ENCODE measurements at places on chromosomes 7 and 10.
A peak's percentile ranks its signal among the peaks of the same experiment; 100 is the strongest.

- ATAC-seq, result no peak
Observed at GRCh38 chr10:33428682-33429081, 94.2 kb upstream of the NRP1 start.

DNA sequence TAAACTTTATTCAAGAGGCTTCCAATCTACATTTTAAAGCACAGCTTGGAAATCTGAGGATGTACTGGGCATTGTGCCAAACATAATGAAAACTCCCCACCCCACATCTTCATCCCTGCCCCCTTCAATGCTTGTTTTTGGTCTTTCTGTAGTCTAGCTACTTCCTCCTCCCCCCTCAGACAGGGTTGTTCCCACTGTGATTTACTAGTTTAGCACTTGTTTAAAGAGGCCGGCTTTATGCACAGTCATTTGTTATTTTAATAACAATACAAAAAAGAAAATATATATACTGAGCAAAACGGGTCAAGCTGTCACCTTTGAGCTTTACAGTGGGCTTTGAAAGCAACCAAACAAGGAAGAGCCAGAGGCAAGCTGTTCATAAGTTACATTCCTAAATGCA is 132.6 kb downstream of the CHRM2 start:
- no peak for ATAC-seq

GRCh38 chr7:32219416-32219815 is 149.2 kb upstream of the PDE1C start:
- ATAC-seq, result no peak

DNA sequence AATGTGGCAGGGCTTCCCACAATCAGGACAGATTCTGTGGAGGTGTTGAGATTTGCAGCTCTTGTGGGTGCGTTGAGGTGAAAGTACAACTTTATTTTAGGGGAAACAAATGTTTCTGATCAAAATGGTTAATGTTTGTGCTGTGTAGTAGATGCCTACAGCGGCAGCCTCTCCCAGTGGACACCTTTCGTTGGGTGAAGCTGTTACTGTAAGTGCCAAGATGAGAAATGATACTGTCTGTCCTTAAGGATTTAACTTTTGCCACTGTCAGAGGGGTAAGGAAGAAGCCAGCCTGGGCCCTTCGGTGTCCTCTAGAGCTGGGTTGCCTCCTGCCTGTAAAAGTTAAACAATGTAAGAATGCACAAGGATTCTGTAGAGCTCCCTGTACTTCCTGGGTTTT is 27.9 kb downstream of the DOCK1 start:
- no peak for ATAC-seq

- no peak for ATAC-seq
Observed at GRCh38 chr7:91330866-91331265, 66.6 kb downstream of the FZD1 start.

DNA sequence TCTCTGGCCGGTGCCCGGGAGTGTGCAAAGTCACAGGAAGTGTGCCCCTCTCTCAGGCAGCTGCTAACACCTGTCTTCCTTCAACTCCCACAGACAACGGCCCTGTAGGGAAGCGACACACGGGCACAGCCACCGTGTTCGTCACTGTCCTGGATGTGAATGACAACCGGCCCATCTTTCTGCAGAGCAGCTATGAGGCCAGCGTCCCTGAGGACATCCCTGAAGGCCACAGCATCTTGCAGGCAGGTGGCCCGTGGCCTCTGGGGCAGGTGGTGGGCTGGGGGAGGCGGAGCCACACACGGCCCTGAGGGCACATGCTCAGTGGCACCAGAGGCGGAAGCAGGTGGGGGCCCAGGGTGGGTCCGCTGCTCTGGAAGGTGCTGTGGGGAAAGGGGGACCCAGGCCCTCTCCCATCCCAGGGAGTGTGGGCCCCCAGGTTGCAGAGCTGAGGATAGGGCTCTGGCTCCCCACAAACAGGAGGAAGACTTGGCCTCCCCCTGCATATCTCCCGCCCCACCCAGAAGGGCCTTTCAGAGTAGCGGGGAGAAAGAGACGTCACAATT is 6.9 kb downstream of the C10orf105 start:
- ATAC-seq, result peak; percentile 63

GRCh38 chr10:33092596-33092995 is 134.6 kb upstream of the ITGB1 start:
- no peak for ATAC-seq

DNA sequence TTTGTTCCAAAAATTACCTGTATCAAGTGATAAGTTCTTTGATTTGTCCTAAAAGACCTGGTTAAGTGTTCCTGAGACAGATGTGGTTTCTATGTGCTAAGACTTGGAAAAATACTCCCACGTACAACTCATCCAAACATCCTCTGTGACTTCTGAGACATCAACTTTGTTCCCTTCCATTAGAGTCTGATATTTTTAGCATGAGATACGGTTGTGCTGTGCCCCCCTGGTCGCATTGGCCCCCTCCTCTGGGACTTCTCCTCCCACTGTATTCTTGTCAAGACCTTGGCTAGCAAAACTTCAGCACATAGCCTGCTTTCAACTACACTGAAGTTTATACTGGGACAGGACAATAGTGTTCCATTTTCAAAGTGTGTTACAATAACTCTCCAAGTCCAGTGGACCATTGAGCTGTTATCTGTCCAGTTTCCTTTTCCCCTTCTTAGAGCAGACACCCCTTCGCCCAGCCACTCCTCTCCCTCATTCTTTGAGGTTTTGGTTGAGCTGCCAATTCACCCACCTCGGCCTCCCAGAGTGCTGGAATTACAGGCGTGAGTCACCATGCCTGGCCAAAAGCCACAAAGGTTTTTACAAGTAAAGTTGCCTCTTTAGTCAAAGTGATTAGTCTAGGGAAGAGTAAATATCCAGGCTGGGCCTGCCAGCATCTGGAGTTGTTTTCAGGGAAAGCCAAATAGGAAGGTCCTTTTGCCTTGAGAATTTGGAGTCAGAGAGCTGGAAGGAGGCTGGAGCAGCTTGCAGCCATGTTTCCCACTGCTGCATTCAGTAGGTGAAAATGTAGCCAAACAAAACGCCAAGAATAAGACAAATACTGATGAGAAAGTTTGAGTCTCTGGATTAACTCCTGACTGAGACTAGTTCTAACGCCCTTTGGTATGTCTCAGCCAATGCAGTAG is 17.8 kb upstream of the PDLIM1 start:
- no peak for ATAC-seq

DNA sequence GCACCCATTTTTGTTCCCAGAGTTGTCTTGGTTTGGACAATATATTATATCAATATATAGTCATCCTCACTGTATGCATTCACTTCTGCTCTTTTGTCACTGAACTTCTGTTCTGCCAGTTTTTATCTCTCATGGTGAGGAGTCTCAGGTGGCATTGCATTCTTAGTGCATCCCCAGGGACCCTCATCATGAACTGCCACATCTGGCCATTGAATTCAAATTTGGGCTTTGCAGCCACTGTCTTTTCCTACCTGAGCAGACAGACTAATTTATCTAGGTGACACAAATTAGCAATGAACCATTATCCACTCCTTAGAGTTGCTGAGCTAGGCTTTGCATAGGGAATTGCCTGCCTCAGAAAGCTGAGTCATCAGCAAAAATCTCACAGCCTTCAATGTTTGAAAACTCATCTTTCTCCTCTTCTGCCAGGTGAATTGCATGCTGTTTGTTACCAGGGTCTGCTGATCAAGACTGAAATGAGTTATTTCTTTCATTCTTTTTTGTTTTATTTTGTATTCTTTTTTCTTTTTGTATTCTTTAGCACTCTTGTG is 316.8 kb upstream of the MTPN start:
- ATAC-seq, result no peak

DNA sequence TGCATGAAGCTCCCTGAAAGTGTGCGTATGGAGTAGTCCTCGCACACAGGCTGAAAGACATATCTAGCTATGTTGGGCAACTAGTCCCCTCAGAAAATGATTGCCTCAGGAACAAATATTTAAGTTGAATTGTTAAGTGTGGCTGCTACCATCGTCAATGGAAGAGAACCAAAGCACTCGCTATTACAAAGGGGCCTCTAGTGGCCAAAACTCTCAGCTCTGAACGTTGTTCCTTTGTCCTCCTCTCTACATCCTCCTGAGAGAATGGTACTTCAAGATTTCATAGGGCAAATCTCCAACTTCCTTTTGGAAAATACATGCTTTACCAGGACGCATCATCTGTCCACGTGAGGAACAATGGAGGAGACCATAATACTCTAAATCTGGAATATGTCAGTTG is 209.9 kb downstream of the NRG3 start:
- no peak for ATAC-seq

- ATAC-seq, result no peak
Observed at GRCh38 chr10:59857049-59857448, 49.3 kb downstream of the CCDC6 start.

DNA sequence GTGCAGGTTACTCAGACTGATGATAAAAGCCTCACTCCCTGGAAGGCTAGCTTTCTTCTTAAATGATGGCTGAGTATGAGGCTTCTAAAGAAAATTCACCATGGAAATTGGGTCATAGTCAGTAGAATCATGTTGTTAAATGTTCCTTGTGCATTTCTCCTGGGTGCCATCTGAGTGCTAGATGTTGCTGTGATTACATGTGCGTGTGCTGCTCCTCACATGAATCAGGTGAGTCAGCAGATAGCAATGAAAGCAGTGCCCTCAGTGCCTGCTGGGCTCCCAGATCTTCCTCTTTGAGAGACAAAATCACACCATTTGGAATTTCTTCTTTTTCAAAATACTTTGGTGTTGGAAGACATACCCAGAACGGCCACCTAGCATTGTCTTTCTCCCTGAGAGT is 331.7 kb downstream of the XPNPEP1 start:
- ATAC-seq, result no peak

GRCh38 chr7:5528815-5529442 is 105.3 kb upstream of the TNRC18 start:
- no peak for ATAC-seq

GRCh38 chr7:28999895-29000716 is 42.0 kb upstream of the TRIL start:
- ATAC-seq, result no peak

GRCh38 chr7:143892527-143893300 is 9.3 kb downstream of the TCAF1 start:
- peak; percentile 79 for ATAC-seq

GRCh38 chr10:124722798-124723783 is 21.1 kb downstream of the FAM53B start:
- peak; percentile 74 for ATAC-seq

DNA sequence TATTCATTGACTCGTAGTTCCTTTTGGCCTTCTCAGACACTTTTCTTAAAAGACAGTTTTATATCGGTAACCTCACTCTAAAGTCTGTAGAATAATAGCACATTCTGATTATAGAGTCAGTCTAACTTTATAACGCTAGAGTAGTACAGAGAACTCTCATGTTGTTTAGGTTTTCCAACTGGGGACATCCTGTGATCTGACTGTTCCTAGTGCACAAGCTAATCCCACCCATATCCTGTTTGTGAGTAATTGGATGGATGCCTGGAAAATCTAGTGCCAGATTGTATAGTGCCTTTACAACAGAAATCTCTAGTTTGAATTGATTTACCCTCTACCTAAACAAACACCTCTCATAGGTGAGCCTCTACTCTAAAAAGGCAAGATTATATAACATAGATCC is 107.4 kb downstream of the ZEB1 start:
- ATAC-seq, result no peak

GRCh38 chr10:72079356-72079755 is 9.0 kb downstream of the SPOCK2 start:
- ATAC-seq, result peak; percentile 22

GRCh38 chr7:114970732-114971131 is 48.8 kb downstream of the MDFIC start:
- no peak for ATAC-seq

DNA sequence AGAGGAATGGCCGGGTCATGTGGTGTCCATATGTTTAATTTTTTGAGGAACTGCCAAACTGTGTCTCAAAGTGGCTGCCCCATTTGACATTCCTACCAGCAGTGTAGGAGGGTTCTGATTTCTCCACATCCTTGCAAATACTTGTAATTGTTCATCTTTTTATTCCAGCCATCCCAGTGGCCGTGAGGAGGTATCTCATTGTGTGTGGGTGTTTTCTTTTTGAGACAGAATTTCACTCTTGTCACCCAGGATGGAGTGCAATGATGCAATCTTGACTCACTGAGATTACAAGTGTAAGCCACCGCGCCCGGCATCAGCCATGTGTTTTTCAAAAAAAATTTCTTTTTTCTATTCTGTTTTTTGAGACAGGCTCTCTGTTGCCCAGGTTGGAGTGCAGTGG is 38.7 kb upstream of the DLG5 start:
- no peak for ATAC-seq

DNA sequence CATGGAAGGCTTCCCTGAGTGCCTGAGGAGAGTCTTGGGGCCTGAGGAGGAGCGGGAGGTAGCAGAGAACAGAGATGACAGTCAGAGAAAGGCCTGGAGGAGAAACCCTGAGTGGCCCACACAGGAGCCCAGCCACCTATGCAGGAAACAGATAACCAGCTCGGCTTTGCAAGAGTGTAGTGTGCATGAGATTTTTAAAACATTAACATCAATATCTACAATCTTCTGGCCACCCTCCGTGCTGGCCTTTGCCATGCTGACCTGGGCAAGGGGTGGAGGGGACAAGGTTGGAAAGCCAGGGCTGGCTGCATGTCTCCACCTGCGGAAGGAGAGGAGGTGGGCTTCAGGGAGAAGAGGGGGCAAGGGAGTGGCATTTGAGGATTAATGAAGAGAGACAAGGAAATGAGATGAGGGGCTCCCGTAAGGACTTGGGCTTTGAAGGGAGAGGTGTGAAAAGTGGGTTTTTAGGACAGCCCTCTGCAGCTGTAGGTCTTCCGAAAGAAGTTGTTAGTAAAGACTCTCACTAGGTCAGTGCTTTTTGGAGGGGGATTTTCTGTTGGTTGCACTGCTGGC is 59.3 kb upstream of the SDK1 start:
- no peak for ATAC-seq

- ATAC-seq, result peak; percentile 37
Observed at GRCh38 chr7:106462914-106463482, 178.2 kb upstream of the NAMPT start.

DNA sequence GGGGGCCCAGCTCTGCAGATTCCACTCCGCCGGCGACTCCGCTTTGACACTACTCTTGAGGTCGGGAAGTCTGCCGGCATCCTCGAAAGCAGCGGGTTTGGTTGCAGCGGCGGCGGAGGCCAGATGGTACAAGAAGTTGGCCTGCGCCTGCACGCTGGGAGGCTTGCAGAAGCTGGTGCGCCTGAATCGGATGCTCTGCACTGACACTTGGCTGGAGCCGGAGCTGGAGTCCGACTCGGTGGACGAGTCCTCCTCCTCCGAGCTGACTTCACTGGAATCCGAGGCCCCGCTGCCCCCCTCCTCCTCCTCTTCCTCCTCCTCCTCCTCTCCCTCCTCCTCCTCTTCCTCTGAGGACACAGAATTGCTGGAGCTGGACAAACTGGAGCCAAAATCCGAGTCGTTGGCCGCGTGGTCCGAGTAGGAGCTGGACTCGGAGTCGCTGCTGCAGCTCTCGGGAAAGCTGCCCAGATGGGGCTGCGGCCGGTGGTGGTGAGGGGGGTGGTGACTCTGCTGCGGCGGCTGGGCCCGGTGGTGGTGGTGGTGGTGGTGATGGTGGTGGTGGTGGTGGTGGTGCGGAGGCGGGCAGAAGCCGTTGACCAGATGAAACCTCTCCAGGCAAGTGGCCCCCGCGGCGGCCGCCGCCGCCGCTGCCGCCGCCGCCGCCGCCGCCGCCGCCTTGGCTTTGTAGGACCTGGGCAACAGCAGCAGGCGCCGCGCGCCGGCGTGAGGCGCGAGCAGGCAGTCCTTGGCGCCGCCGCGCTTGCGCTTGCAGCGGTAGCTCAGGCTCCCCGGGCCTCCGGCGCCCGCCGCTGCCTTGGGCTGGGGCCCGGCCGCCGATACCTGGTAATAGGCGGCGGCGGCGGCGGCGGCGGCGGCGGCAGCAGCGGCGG is 9.0 kb downstream of the SKIDA1 start:
- peak; percentile 70 for ATAC-seq

GRCh38 chr10:118108194-118109026 is 61.7 kb upstream of the RAB11FIP2 start:
- ATAC-seq, result no peak
